AG10803 (cell line): ENCODE measurements at places on chromosomes 13 and 19.

DNA sequence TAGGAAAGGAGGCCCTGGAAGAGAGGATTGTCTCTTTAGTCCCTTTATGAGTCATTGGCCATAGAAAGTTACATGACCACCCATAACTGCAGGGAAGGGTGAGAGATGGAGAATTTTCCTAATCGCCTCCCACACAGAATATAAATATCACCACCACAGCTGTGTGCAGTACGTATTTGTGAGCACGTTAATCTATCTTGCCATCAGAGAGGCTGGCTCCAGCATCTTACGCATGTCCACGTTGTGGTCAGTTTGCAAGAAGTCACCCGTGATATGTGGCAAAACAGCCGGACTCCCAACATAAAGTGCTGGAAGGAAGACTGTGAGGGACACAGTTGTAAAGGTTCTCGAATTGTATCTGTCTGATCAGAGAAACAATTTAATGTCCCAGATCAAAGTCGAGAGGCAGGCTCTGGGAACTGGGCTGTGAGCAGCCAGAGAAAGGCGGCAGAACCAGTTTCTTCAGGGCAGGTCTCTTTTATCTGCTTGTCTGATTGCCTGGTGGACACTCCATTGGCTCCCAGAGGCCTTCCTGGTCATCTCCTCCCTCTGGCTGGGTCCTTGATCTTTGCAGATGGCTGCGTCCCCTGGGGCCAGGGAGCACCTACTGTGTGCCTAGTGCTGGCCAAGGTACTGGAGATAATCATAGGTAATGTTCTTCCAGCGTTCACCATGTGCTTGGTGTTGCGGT lies 74.9 kb downstream of the SIPA1L3 start:
- no peak for DNase-seq

GRCh38 chr19:13206587-13206986 lies 56.4 kb downstream of the IER2 start:
- no peak for DNase-seq

GRCh38 chr13:37069597-37070103 lies 10.2 kb upstream of the SUPT20H start:
- DNase-seq = no peak

GRCh38 chr13:45930177-45930576 lies 78.6 kb upstream of the SIAH3 start:
- no peak for DNase-seq
